ENCODE measurements at places on chromosomes 1 and 21. TPM values are rescaled to one million over a fixed set of nuclear protein-coding genes. Genes with fewer than 3 reads are reported as not detected.

The TMPRSS15 gene
- 3.6 TPM for total RNA-seq

GRCh38 chr1:64242895-64243756, 39.7 kb downstream of the UBE2U start:
- peak; percentile 56 for DNase-seq

The NCMAP gene
- not detected for total RNA-seq

The COL11A1 gene
- total RNA-seq = 19.0 TPM

DNA sequence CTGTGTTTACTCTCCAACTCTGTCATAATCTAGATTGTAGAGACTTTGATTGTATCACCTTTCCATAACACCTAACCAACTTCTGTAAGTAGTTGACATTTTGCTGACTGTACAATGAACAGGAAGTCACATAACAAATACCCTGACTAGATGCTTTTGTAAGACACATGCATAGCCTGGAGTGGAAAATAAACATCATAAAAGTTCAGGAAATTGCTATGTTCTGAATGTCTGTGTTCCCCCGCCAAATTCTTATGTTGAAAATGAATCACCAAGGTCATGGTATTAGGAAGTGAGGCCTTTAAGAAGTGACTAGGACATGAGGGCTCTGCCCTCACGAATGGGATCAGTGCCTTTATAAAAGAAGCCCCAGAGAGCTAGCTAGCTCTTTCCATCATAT, 40.4 kb upstream of the ZSWIM5 start:
- DNase-seq = peak; percentile 68

The CFHR1 gene
- not detected for total RNA-seq

The SLC25A44 gene
- total RNA-seq = 8.3 TPM

The KLF17 gene
- 1.2 TPM for total RNA-seq

DNA sequence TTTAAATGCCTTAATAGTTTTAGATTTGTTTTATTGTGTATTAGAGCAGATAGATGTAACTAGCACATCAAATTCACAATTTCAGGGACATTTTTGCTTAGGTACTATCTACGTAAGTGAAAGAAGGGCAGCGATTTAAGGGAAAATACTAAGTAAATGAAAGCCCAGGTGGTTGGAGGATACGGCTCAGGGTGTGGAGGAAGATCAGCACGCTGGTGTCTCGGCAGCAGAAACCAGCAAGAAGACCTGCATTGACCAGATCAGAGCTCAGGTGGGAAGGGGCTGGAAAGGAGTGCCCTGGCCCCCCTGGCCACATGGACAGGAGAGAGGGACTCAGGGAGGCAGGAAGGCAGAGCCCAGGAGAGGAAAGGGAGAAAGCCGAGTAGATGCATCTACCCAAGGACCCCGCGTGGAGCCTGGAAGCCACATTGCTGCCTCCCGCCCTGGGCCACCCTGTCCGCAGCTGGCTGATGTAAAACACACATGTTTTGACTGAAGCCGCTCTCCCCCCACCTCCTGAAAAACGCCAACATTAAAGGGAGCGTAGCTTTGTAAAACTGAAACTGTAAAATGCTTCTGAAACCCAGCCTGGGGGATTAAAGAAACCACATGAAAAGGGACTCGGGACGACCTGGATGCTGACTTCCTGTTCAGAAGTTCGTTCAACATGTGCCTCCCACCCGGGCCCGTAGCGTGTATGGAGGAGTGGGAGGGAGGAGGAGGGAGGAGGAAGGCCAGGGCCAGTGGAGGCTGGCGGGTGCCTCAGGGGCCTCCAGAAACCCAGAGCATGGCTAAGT, 72.6 kb upstream of the TARDBP start:
- peak; percentile 83 for DNase-seq

- DNase-seq = no peak
Observed at GRCh38 chr1:171279234-171279633, 30.9 kb downstream of the FMO1 start.

DNA sequence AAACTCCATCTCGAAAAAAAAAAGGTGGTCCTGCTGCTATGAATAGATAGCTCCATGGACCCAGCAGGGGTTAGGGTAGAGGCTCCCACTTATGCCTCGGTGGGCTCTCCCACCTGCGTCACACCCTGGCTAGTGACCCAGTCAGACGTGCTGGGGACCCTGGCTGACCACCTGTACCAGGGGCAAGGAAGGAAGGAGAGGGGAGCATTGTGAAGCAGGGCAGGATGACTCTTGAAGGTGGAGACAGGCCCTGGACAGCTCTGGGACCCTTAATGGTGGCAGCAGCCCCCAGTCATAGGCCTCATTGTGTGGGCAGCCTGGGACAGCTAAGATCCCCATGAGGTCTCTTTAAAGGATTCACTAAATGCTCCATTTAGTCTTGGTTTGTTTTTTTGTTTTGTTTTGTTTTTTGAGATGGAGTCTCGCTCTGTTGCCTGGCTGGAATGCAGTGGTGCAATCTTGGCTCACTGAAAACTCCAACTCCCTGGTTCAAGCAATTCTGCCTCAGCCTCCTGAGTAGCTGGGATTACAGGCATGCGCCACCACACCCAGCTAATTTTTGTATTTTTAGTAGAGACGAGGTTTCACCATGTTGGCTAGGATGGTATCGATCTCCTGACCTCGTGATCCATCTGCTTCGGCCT, 10.4 kb upstream of the SNAPIN start:
- DNase-seq = no peak

- no peak for DNase-seq
Observed at GRCh38 chr1:224308064-224308463, 21.9 kb downstream of the NVL start.

DNA sequence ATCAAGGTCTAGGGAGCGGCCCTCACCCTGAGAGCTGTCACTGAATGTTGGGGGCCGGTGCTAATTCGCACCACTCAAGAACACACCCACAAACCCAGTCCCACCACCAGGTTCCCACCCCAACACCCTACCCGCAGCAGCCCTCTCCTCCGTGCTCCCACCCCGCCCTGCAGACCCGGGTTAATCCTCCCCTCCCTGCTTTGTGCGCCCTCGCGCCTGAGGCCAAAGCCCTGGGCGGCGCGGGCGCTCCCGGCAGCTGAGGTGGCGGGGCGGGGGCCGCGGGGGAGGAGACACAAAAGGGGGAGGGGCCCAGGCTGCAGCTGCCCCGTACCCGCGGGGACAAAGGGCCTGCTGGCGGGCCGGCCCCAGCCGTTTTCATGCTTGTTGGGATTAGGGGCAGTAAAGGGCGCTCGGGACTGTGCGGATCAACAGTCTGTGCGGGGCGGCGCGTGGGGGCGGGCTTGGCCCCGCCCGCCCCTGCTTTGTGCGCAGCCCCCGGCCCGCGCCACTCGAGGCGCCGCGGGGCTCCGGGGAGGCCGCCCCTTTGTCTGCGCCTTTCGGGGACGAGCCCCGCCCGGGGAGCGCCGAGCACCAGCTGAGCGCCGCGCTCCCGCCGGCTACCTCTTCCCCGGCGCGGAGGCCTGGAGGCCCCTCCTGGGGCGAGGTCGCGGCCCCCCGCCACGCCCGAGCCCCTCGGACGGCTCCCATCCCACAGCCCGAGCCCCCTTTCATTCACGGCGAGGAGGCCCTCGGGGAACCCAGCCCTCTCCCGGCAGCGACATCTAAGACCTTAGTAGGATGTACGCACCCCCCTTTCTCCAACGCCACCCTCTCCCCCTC, 10.9 kb downstream of the C1orf216 start:
- peak; percentile 12 for DNase-seq

DNA sequence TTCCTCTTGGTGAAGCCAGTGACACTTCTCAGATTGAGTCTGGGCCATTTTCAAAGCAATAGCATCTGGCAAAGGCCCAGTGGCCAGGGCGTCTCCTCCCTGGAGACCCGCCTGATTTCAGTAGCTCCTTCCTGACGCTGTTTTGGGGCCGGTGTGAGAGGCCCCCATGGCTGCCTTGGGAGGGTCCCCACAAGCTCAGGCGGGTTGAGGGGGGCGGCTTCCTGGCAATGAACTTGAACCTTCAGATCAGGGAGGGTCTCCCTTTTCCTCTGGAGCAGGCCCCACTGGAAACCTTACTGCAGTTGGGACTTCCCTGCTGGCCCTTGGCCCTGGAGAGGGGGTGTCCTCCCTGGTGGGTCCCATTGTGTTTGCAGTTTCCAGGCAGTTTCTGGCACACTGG, 121.2 kb downstream of the CRYAA start:
- no peak for DNase-seq

DNA sequence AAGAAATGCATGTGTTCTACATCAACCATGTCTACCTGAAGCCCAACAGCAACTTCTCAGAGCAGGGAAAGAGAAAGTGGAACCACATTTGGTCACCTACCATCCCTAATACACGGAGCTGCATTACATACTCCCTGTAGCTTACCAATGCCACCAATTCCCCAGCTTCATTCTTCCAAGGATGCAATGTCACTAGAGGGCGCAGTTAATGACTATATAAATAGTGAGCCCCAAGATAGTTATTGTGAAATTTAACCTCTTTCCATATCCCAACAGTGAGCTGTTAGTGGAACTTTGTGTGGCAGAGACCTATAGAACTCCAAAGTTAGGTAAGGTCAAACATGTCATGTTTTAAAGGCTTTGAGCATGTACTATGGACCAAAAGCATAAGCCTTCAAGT, 618.3 kb downstream of the SMYD3 start:
- DNase-seq = peak; percentile 58

GRCh38 chr1:153728305-153729066, 636 bp downstream of the INTS3 start:
- DNase-seq = peak; percentile 40

GRCh38 chr1:169138866-169139670, 32.6 kb downstream of the ATP1B1 start:
- no peak for DNase-seq

The SPATA21 gene
- not detected for total RNA-seq

The PEA15 gene
- total RNA-seq = 111 TPM

DNA sequence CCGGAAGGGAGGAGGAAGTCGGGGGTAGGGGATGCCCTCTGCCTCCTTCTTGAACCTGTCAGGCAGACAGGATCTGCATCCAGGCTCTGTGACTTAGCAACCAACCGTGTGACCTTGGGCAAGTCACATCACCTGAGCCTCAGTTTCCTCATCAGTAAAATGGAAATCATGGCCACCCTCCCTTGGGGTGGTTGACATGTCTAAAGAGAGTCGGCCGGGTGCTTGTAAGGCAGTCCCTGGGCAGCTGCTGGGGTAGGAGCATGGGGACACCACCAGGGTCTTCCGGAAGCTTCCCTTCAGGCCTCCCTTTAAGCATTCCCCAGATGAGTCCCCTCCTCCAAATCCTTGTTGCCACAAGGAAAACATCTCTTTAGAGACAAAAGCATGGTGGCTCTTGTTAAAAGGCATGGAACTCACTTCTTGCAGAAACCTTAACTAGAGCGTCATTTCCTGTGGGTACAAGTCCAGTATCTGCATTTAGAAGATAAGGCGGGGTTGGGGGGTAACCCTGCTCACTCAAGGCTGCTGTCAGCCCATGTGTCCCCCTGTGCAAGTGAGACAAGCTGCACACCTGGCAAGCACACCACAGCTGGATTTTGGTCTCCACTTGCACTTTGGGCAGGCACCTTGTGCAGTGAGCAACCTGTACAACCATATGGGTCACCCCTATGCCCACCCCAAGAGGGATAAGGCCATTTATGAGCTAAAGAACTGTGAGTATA, 10.4 kb downstream of the CLCNKB start:
- DNase-seq = no peak

- DNase-seq = peak; percentile 77
Observed at GRCh38 chr1:9100471-9101043, 28.3 kb downstream of the GPR157 start.

- DNase-seq = no peak
Observed at GRCh38 chr1:238927899-238928298, 458.5 kb upstream of the CHRM3 start.

DNA sequence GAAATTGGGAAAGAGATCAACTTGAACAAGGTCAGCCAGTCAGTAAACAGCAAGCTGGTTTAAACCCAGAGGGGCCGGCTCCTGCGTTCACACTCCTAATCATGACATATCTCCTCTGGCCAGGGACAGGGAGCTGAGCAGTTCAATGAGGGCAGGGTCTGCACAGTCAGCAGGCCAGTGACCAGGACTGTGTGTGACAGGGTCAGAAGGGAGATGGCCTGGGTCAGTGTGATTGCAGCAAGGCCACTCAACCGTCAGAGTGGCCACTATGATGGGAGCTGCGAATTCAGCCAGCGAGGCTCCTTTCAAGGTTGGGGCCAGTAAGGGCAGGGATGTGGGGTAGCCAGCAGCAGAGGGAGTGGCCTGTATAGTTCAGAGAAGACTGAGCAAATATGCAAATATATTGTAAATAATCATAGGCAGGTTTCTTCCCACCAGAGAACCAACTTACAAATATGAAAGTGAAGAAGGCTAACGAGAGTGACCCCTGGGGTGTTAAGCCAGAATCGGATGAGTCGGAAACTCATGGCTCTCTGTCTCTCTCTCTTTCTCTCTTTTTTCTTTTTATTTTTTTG, 20.0 kb downstream of the NOL9 start:
- DNase-seq = no peak

DNA sequence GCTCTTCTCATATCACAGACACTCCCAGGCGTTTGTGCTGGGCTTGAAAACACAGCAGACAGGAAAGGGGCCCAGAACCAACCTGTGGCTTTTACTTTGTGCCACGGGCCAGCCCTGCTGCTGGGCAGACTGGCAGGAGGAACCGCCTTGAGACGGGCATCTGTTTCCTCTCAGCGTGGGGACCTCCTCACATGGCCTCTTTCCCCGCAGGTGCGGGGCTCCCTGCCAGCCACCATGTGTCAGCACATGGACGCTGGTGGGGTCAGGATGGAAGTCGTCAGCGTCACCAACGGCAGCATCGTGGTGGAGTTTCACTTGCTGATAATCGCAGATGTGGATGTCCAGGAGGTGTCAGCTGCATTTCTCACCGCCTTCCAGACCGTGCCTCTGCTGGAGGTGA, 47.8 kb downstream of the UMODL1 start:
- DNase-seq = peak; percentile 37

DNA sequence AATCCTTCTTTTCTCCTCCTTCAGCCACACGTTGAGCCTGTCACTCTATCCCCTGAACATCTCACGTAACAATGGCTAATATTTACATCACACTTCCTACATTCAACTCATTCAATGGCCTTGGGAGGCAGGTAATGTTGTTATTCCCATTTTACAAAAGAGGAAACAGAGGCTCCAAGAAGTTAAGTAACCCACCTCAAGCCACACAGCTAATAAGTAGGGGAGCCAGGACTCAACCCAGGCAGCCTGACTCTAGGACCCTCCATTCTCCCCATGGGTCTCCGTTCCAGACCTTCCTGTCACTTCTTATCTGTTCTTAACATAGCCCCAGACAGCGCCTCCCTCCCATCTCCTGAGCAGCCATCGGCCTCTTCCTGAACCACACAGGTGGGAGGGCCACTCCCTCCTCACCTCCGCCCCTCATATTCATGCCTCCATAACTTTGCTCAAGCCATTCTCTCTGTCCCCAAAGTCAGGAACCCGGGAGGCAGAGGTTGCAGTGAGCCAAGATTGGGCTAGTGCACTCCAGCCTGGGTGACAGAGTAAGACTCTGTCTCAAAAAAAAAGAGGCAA, 2.2 kb downstream of the PADI4 start:
- DNase-seq = no peak

DNA sequence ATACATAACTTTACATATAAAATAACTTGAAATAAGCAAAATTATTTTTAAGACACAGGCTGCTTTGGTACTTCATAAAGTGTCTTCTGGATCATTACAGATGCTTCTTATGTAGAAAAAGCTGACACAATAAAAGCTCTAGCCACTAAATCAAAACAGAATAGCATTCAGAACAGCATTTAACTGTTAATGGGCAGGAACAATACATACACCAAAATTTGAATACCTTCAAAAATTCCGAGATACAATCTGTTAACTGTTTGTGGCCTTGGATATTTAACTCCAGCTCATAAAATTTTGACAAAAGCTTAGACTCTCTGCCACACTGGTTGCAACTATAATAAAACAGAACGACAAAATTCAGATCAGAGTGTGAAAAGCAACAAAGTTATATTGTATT, 31.7 kb downstream of the USP48 start:
- no peak for DNase-seq

The MAN1C1 gene
- total RNA-seq = 2.8 TPM
